ENCODE measurements at places on chromosomes 5 and 9. TPM values are rescaled to one million over a fixed set of nuclear protein-coding genes. Genes with fewer than 3 reads are reported as not detected.

DNA sequence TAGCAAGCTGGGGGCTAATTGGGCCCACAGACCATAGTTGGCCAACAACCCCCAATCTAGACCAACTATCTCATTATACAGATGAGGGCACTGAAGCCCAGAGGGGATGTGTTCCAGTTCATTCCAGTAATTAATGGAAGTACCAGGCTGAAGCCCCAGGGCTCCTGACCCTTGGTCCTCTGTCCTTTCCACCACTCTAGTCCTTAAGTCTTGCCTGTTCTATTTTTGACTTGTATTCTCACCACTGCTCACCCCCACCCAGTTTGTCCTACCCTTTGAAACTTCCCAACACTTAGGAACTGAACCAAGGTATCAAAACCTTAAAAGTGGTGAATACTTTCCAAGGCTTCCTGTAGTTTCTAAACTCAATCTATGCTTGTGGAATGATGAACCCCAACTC is 407.4 kb downstream of the ENC1 start:
- H3K36me3 ChIP-seq, result no peaks in the 10 kb centered on the region
- no peak overlapping the region for H3K4me3 ChIP-seq
- no peak for DNase-seq
- H3K4me1 ChIP-seq, result peaks cover 16% of the 10 kb centered on the region
- no peaks in the 10 kb centered on the region for H3K27me3 ChIP-seq

Gene LPAR1
- 9.4 TPM for polyA plus RNA-seq

Gene COQ4
- polyA plus RNA-seq, result 54.7 TPM

Gene TIMD4
- polyA plus RNA-seq, result not detected

Gene PDE6A
- 0.06 TPM for polyA plus RNA-seq

DNA sequence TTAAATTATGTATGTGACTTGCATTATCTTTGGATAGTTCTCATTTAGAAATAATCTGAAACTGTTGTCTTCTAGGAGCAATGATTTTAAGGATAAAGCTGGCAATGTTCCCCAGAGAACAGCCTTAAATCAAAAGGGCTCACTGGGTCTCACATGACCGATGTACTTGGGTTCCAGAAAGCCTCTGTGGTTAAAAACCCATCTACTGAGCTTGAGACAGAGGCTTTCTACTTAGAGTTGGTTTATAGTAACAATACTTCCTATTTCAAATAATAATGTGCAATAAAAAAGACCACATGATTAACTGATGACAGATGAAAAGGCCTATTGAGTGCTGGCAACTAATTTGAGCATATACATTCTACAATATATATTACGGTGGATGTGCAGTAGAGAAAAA is 1143.5 kb downstream of the PTPRD start:
- no peaks in the 10 kb centered on the region for H3K27me3 ChIP-seq
- no peak overlapping the region for H3K27ac ChIP-seq
- H3K36me3 ChIP-seq, result no peaks in the 10 kb centered on the region
- no peak for DNase-seq
- no peak overlapping the region for H3K4me3 ChIP-seq

Gene IL9
- polyA plus RNA-seq, result not detected

Gene PFN3
- polyA plus RNA-seq, result not detected

- H3K27ac ChIP-seq, result peak overlapping the region; percentile 72
- H3K4me3 ChIP-seq, result no peak overlapping the region
- DNase-seq, result no peak
- no peaks in the 10 kb centered on the region for H3K36me3 ChIP-seq
- H3K4me1 ChIP-seq, result no peaks in the 10 kb centered on the region
Observed at GRCh38 chr5:34598177-34598794, 57.8 kb upstream of the RAI14 start.

- H3K27ac ChIP-seq, result no peak overlapping the region
- H3K4me1 ChIP-seq, result no peaks in the 10 kb centered on the region
- no peak overlapping the region for H3K4me3 ChIP-seq
- H3K27me3 ChIP-seq, result no peaks in the 10 kb centered on the region
- no peak for DNase-seq
- H3K36me3 ChIP-seq, result no peaks in the 10 kb centered on the region
Observed at GRCh38 chr5:180166176-180166575, 42.8 kb downstream of the RASGEF1C start.

GRCh38 chr9:133710661-133711427 is 27.3 kb downstream of the SARDH start:
- H3K4me1 ChIP-seq, result peaks cover 20% of the 10 kb centered on the region
- no peaks in the 10 kb centered on the region for H3K36me3 ChIP-seq
- H3K27ac ChIP-seq, result peak overlapping the region; percentile 39
- no peak overlapping the region for H3K4me3 ChIP-seq
- DNase-seq, result no peak

DNA sequence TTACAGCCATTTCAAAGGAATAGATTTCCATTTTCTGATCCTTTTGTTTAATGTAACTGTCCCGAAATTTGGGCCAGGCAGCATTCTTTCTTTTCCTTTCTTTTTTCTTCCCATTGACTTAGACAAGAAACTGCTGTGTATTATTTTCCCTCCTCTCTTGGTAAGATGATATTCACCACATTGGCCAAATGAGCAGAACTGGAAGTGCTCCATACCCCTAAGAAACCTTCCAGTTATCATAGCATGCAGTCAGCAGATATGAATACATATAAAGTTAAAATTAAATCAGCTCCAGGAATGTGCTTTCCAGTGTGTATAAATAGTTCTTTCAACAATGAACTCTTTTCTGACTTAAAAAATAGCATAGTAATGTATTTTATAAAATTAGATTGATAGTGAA is 168.5 kb upstream of the GAS1 start:
- H3K36me3 ChIP-seq, result no peaks in the 10 kb centered on the region
- H3K27me3 ChIP-seq, result no peaks in the 10 kb centered on the region
- no peak for DNase-seq
- no peak overlapping the region for H3K4me3 ChIP-seq
- peak overlapping the region; percentile 74 for H3K27ac ChIP-seq

- H3K27ac ChIP-seq, result no peak overlapping the region
- no peak overlapping the region for H3K4me3 ChIP-seq
- H3K36me3 ChIP-seq, result no peaks in the 10 kb centered on the region
- H3K4me1 ChIP-seq, result no peaks in the 10 kb centered on the region
- DNase-seq, result no peak
Observed at GRCh38 chr9:10146517-10147331, 466.1 kb downstream of the PTPRD start.

Data from SK-N-SH (cell line).